ENCODE measurements at places on chromosomes 11 and 22. TPM values are rescaled to one million over a fixed set of nuclear protein-coding genes. Genes with fewer than 3 reads are reported as not detected.

DNA sequence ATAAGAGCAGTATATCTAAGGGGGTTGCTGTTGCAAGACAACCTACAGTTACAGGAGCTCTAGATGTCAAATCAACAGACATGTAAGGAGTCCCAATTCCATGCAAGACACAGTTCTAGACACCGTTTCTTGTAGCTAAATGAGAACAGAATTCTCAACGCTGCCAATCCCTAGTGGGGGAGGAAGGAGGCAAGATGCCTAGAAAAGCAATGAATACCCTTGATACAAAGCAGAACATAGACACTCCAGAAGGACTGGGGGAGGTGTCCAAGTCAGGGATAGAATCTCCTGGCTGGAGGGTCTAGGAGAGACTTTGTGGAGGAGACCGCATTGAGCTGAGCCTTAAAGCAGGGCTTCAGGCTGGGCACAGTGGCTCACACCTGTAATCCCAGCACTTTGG, 280.2 kb downstream of the BUD13 start:
- no peaks in the 10 kb centered on the region for H3K4me1 ChIP-seq
- no peak overlapping the region for H3K4me3 ChIP-seq

- H3K27me3 ChIP-seq: peaks cover 5% of the 10 kb centered on the region
- H3K36me3 ChIP-seq: no peaks in the 10 kb centered on the region
- peak; percentile 75 for DNase-seq
- no peak overlapping the region for H3K27ac ChIP-seq
These were observed 1332.5 kb downstream of the BRD1 start for GRCh38 chr22:48494968-48495750.

DNA sequence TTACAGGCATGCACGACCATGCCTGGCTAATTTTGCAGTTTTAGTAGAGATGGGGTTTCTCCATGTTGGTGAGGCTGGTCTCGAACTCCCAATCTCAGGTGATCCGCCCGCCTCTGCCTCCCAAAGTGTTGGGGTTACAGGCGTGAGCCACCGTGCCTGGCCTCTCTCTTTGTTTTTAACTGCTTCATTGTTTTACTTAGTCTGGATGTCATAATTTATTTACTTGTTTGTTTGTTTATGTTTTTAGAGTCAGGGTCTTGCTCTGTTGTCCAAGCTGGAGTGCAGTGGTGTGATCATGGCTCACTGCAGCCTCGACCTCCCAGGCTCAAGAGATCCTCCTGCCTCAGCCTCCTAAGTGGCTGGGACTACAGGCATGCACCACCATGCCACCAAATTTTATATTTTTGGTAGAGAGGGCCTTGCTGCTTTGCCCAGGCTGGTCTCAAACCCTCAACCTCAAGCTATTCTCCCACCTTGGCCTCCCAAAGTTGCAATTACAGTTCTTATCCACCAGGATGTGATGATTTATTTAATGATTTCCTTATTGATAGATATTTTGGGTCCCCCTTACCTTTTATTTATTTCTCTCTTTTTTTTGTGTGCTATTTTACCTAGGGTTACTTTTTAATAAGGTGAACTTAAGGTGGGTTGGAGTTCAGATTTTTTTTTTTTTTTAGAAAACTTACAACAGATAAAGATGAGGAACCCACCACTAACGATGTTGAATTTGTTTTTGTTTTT, 52.6 kb upstream of the ADA2 start:
- H3K4me1 ChIP-seq: no peaks in the 10 kb centered on the region
- no peak overlapping the region for H3K27ac ChIP-seq
- DNase-seq: no peak
- H3K4me3 ChIP-seq: no peak overlapping the region
- H3K36me3 ChIP-seq: no peaks in the 10 kb centered on the region
- no peaks in the 10 kb centered on the region for H3K27me3 ChIP-seq

- H3K36me3 ChIP-seq: no peaks in the 10 kb centered on the region
These were observed 80.1 kb downstream of the ZNF280B start for GRCh38 chr22:22428222-22429098.

DNA sequence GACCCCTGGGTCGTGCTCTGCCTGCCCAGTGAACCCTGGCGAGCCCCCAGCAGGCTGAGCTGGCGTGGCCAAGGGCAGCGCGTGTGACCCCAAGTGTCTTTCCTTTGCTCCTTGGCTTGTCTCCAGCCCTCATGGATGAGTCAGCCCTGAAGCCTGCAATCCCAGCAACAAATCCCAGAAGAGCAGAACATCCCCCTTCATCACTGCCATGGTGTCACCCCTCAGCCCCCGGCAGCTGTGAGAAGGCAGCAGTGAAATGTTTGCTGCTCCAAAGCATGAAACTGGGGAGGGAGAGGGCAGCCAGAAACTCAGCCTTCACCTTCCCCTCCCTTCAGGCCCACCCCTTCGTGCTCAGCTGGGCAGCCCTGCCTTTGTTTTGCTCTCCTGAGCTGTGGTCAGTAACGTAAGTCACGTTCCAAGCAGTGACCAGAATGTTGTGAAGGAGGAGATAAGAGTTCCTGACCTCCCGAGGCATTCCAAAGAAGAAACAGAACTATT, 29.8 kb downstream of the ADAMTS15 start:
- peak; percentile 93 for DNase-seq
- no peaks in the 10 kb centered on the region for H3K27me3 ChIP-seq
- no peak overlapping the region for H3K4me3 ChIP-seq
- H3K36me3 ChIP-seq: no peaks in the 10 kb centered on the region
- no peaks in the 10 kb centered on the region for H3K4me1 ChIP-seq

- peaks cover 3% of the 10 kb centered on the region for H3K36me3 ChIP-seq
- no peak overlapping the region for H3K27ac ChIP-seq
- H3K4me1 ChIP-seq: no peaks in the 10 kb centered on the region
- no peak for DNase-seq
- no peaks in the 10 kb centered on the region for H3K27me3 ChIP-seq
These were observed 40.9 kb downstream of the CSRP3 start for GRCh38 chr11:19160847-19161246.

- no peaks in the 10 kb centered on the region for H3K36me3 ChIP-seq
- peaks cover 15% of the 10 kb centered on the region for H3K4me1 ChIP-seq
- peak overlapping the region; percentile 53 for H3K27ac ChIP-seq
- H3K4me3 ChIP-seq: no peak overlapping the region
- DNase-seq: peak; percentile 43
These were observed 1.8 kb upstream of the DUSP8 start for GRCh38 chr11:1573903-1574237.

DNA sequence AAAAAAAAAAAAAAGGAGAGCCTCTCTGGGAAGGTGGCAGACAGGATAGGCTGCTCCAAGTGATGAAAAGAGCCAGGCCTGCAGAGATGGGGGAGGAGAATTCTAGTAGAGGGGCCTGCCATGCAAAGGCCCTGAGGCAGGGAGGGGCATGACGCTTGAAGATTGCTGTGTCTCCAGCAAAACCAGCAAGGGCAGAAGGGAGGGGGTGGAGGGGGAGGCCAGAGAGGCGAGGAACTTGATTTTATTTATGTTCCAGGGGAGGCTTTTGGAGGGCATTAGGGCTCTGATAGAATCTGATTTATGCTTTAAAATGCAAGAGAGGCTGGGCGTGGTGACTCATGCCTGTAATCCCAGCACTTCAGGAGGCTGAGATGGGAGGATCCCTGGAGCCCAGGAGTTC, 16.7 kb upstream of the PACSIN2 start:
- no peaks in the 10 kb centered on the region for H3K27me3 ChIP-seq
- H3K27ac ChIP-seq: no peak overlapping the region
- DNase-seq: no peak
- no peaks in the 10 kb centered on the region for H3K36me3 ChIP-seq
- H3K4me3 ChIP-seq: no peak overlapping the region

GRCh38 chr11:13983081-13983751, 20.7 kb downstream of the SPON1 start:
- H3K27me3 ChIP-seq: no peaks in the 10 kb centered on the region
- H3K4me3 ChIP-seq: no peak overlapping the region
- H3K36me3 ChIP-seq: no peaks in the 10 kb centered on the region
- H3K4me1 ChIP-seq: no peaks in the 10 kb centered on the region
- no peak overlapping the region for H3K27ac ChIP-seq
- DNase-seq: peak; percentile 79

DNA sequence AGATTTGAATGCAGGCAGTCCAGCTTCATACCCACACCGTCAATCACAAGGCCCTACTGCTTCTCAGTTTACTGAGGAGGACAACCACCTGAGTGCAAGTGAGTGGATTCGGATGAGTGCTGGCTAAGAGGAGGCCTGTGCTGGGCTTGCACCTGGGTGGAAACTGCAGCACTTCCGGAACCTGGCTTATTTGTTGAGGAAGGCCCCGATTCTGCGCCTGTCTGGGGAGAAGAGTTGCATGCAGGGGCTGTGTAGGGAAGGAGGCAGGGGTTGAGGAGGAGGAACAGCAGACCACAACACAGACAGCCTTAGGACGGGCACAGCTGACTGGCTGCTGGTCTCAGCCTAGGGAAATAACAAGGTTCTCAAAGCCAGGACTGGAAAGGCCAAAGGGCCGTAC, 20.8 kb downstream of the ABTB2 start:
- no peaks in the 10 kb centered on the region for H3K4me1 ChIP-seq
- H3K36me3 ChIP-seq: no peaks in the 10 kb centered on the region
- DNase-seq: no peak

GRCh38 chr11:126167488-126167887, 44.0 kb downstream of the RPUSD4 start:
- DNase-seq: no peak
- no peaks in the 10 kb centered on the region for H3K27me3 ChIP-seq
- H3K36me3 ChIP-seq: no peaks in the 10 kb centered on the region
- no peaks in the 10 kb centered on the region for H3K4me1 ChIP-seq
- no peak overlapping the region for H3K4me3 ChIP-seq

- no peak overlapping the region for H3K27ac ChIP-seq
- no peak for DNase-seq
- H3K4me3 ChIP-seq: no peak overlapping the region
These were observed 987.3 kb downstream of the BRD1 start for GRCh38 chr22:48840112-48840949.

DNA sequence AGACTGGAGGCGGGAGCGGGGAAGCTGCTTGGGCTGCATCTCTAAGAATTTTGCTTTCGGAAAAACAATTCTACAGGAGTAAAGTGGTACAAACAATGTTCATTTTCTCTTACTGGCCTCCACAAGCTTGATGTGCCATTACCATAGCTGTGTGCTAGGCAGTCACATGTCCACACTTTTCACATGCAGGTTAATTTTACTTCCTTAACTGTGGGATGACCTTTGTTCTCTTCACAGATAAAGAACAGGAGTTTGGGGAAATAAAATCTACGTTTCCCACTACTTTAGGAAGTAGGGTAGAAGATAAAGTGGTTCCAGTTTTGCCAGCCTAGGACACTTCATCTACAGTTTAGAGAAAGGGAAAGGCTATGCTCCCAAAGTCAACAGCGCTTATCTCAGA, 327.2 kb upstream of the NARS2 start:
- no peak overlapping the region for H3K27ac ChIP-seq
- H3K27me3 ChIP-seq: no peaks in the 10 kb centered on the region
- no peak overlapping the region for H3K4me3 ChIP-seq

DNA sequence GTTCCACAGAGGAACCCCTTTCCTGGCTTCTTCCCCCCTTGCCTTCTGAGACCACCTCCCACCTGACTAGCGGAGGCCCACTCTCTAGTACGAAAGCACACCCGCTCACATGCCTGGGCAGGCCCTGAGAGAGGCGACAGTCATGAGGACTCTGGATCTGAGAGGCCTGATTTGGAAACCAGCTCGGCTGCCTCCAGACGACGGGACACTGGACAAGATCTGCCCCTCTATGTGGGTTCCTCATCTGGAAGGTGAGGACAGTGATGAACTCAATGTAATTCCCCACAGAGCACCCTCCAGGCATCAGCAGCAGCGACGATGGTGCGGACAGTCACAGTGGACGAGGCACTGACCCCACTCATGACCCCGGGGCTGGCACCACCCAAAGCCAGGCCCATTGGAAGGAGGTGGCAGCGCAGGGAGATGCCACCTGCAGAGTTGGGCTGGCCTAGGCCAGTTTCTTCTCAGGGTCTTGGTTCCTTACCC, 7.5 kb downstream of the SULT4A1 start:
- DNase-seq: no peak
- H3K27ac ChIP-seq: no peak overlapping the region
- H3K36me3 ChIP-seq: no peaks in the 10 kb centered on the region

DNA sequence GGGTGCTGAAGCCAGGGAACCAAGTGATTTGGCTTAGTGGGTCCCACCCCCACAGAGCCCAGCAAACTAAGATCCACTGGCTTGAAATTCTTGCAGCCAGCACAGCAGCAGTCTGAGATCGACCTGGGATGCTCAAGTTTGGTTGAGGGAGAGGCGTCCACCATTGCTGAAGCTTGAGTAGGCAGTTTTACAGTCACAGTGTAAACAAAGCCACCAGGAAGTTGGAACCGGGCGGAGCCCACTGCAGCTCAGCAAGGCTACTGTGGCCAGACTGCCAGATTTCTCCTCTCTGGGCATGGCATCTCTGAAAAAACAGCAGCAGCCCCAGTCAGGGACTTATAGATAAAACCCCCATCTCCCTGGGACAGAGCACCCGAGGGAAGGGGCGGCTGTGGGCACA, 424.1 kb upstream of the TENM4 start:
- no peak overlapping the region for H3K4me3 ChIP-seq
- H3K27me3 ChIP-seq: no peaks in the 10 kb centered on the region
- no peaks in the 10 kb centered on the region for H3K36me3 ChIP-seq
- H3K4me1 ChIP-seq: no peaks in the 10 kb centered on the region

GRCh38 chr22:17916226-17916889, 108.0 kb downstream of the MICAL3 start:
- H3K27me3 ChIP-seq: no peaks in the 10 kb centered on the region
- H3K4me1 ChIP-seq: no peaks in the 10 kb centered on the region
- DNase-seq: no peak

DNA sequence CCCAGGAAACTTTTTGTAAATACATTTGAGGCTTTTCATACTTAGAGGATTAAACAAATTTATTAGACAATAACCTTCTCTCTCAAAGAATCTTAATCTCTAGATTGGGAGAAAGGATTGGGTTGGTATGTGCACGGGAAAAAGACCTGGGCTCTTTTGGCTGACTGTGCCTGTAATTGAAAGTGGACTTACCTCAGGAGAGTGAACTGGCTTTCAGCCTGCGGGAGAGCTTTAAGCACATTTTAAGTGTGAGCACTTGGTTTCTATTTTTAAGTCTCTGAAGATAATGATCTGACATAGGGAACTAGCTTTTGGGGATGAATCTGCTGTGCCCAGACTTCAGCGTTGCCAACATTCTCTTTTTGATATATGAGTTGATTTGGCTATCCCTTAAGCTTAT, 35.8 kb downstream of the UVRAG start:
- no peaks in the 10 kb centered on the region for H3K27me3 ChIP-seq
- no peak for DNase-seq
- H3K4me1 ChIP-seq: peaks cover 4% of the 10 kb centered on the region
- H3K36me3 ChIP-seq: no peaks in the 10 kb centered on the region
- no peak overlapping the region for H3K4me3 ChIP-seq

GRCh38 chr11:65851083-65851579, 6.8 kb downstream of the CFL1 start:
- no peak overlapping the region for H3K4me3 ChIP-seq
- no peak overlapping the region for H3K27ac ChIP-seq
- H3K36me3 ChIP-seq: peaks cover 11% of the 10 kb centered on the region

- no peak overlapping the region for H3K4me3 ChIP-seq
- H3K4me1 ChIP-seq: no peaks in the 10 kb centered on the region
- peaks cover 2% of the 10 kb centered on the region for H3K27me3 ChIP-seq
- no peak for DNase-seq
- no peaks in the 10 kb centered on the region for H3K36me3 ChIP-seq
- H3K27ac ChIP-seq: no peak overlapping the region
These were observed 3.4 kb downstream of the GUCY1A2 start for GRCh38 chr11:107014871-107015270.

Gene OR52N4
- total RNA-seq: 0.60 TPM

Gene OR10G4
- total RNA-seq: not detected

Gene NAALAD2
- total RNA-seq: 2.0 TPM

Gene SLC22A25
- not detected for total RNA-seq

Gene ZNF74
- total RNA-seq: 6.5 TPM

Gene MCM5
- 26.4 TPM for total RNA-seq

Gene TRIM51
- not detected for total RNA-seq

Gene TMEM45B
- total RNA-seq: 17.7 TPM

Gene OR5B21
- total RNA-seq: not detected

Gene SCUBE2
- 3.5 TPM for total RNA-seq

Gene FOLH1
- total RNA-seq: 1.3 TPM

Data from kidney (tissue), 22 donors.